ENCODE measurements at places on chromosomes 5 and 9. TPM values are rescaled to one million over a fixed set of nuclear protein-coding genes. Genes with fewer than 3 reads are reported as not detected.

DNA sequence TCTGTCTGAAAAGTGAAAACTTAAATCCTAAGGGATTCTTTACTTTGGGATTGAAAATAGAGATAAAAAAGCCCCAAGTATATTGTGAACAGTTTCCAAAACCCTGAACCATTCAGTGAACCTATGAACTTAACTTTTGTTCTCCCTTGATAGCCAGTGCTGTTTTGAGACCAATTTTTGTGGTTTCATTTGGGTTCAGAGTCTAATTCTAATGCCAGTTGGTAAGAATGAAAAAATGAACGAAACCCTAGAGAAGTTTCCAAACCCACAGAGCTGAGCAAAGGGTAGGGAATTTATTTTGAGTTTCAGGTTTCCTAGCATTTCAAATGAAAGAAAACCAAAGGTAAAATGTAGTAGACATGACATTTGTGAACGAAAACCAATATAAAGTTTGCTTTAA lies 1366.8 kb downstream of the EFNA5 start:
- no peak for DNase-seq

DNA sequence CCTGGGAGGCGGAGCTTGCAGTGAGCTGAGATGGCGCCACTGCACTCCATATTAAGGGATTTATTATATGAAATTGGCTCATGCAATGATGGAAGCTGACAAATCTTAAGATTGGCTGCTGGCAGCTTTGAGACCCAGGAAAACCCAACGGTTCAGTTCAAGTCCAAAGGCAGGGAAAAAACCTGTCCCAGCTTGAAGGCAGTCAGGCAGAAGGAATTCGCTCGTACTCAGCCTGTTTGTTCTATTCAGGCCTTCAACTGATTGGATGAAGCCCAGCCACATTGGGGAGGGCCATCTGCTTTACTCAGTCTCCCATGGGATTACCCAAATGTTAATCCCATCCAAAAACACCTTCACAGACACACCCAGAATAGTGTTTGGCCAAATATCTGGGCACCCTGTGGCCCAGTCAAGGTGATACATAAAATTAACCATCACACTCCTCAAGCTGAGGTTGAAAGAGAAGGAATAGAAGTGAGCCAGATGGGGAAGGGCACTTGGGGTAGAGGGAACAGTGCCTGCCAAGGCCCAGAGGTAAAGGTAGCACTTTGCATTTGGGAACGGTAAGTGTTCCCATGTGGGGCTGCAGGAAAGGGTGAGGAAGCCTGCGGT lies 8.5 kb upstream of the ORM1 start:
- no peak for DNase-seq

The HINT1 gene
- 125 TPM for total RNA-seq

DNA sequence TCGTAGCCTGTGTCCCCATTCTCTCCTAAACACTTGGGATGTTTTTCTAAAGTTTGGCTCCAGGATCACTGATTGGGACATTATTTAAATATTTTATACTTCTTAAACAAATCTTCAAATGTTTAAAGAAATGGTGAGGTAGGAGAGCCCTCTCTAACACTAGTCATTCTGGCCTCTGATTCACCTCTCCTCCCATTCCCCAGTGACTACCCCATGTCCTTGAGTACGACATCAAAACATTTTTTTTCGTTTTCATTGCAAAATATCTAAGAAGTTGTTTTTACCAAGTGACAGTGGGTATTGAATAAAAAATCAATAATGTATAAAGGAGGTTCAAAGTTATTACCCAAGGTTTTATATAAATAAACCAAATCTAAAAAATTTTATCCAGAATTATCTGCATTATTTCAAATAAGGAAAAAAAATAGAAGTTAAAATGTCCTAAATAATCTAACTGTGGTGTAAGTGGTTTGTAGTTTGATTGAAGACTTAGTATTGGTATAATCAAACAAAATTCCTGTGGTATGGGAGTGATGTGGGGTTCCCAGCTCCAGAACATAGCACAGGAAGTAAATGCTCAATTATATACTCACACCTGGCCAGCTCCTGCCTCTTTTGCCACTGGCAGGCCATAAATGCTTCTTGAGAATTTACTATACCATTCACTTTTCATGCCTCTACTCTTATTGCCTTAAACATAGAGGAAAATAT lies 51.1 kb downstream of the MAST4 start:
- DNase-seq, result no peak

GRCh38 chr5:66358741-66359140 lies 214.6 kb downstream of the SREK1 start:
- no peak for DNase-seq

- no peak for DNase-seq
These were observed 38.1 kb downstream of the CMYA5 start for GRCh38 chr5:79727451-79728355.

- no peak for DNase-seq
These were observed 105.8 kb downstream of the GDA start for GRCh38 chr9:72254901-72255545.

The NRARP gene
- 4.4 TPM for total RNA-seq

- DNase-seq, result peak; percentile 67
These were observed 247.7 kb upstream of the ANKRD55 start for GRCh38 chr5:56480705-56481427.

The SPINK5 gene
- total RNA-seq, result 0.09 TPM

Measured in cerebellum (tissue), 4 donors.